ENCODE measurements at places on chromosomes 5 and 9.

DNA sequence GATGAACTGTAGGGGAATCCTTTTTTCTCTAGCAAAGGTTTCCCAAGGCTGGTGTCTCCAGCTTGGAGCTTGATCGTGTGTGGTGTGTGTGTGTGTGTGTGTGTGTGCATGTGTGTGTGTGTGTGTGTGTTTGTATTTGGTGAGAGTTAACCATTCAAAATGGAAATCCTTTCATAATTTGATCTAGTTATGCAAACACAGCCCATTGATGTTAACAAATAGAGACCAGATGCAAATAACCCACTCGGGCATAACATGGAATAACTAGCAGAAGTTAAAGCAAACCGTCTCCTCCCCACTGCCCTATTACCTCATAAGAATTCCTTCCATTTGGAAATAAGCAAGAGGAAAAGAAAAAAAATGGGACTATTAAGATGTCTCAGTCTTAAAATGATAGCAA, 24.9 kb upstream of the ZSWIM6 start:
- no peak for DNase-seq

GRCh38 chr5:60700416-60700757, 421 bp upstream of the DEPDC1B start:
- DNase-seq: no peak

GRCh38 chr9:137057545-137057944, 3.7 kb upstream of the ENTPD2 start:
- DNase-seq: no peak

DNA sequence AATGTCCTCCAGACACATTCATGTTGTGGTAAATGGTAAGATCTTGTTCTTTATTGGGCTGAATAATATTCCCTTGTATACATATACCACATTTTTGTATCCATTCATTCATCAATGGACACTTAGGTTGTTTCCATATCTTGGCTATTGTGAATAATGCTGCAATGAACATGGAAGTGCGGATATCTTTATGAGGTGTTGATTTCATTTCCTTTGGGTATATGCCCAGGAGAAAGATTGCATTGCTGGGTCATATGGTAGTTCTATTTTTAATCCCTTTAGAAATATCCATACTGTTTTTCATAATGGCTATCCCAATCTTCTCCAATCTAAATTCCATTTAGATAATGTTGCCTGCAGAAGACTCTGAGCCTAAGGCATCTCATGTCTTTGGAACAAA, 78.0 kb upstream of the TNC start:
- no peak for DNase-seq

DNA sequence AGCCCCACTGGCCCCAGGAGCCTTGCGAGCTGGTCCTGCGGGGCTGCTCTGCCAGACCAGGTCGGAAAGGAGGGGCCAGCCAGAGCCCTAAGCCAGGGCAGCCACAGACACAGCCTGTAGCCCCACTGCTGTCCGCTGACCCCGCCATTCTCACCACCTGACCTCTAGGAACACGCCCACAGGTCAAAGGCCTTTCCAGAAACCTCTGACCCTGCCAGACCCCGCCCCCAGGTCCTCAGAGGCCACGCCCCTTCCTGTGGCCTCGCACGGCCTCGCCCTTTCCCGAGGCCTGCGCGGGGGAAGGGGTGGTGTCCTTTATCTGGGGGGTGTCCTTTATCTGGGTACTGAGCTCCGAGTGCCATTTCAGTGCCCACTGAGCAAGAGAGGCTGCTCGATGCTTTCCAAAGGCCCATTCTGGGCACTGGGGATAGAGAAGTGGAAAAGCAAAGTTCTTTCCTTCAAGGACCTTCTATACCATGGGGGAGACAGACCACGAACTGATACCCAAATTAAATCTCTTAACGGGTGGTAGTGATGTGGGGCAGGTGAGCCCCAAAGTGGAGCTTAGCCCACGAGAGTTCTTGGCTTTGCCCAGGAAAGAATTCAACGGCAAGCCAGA, 46.5 kb downstream of the P4HA2 start:
- DNase-seq: no peak

GRCh38 chr5:75603821-75604220, 7.4 kb upstream of the ANKDD1B start:
- DNase-seq: no peak

GRCh38 chr9:106755736-106756135, 107.2 kb upstream of the ZNF462 start:
- peak; percentile 83 for DNase-seq

- DNase-seq: no peak
Measured at GRCh38 chr5:143119291-143119769, 284.2 kb downstream of the NR3C1 start.

DNA sequence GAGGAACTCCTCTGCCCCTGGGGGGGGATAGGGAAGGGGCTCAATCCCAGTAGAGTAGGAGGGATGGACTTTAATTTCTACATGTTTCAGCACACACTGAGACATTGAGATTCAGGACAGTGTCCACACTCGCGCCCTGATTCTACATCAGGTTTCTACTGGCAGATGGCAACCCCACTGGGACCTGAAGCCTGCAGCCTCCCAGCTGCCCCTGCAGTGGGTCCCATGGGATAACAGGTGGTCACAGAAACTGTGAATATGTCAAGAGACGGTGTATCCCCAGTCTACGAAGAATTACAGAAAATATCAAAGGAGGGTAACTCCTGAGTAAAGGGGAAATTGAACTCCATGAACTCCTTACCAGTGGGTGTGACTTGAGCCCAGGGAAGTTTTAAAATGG, 2.4 kb upstream of the TERT start:
- no peak for DNase-seq

- DNase-seq: peak; percentile 28
Measured at GRCh38 chr5:157447201-157447637, 12.8 kb upstream of the NIPAL4 start.

DNA sequence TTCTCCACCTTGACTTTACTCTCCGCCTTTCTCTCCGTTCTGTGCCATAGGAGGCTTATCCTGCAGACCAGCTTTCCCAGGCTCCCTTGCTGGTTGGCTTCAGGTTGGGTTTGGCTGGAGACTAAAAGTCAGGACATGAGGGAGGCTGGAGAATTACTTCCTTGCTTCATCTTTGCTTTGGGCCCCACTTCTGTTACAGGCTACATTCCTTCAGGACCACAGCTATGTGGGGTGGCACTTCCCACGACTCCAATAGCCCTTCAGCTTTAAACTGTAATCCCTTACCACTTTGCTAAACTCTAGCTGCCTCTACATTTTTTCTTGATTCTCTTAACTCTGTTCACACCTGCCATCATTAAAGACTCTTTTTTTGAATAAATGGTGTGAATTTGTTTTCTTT, 186.7 kb upstream of the NR4A3 start:
- no peak for DNase-seq

DNA sequence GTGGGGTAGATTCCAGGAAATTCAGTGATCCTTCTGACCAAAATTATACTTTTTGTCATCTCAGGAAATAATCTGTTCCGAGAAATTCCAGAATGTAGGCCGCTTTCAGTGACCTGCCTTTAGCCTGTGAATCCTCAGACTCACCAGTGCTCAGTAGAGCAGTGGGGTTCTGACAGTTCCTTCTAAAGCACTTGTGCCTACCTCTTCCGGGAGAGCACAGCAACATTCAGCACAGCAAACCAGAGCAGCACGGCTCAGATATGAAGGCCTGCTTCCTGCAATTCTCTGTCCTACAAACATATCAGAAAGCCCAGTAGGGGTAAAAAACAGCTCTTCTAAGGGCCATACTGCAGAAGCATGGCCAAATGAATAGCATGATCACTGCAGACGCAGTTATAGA, 15.0 kb downstream of the FANCC start:
- DNase-seq: no peak

- DNase-seq: no peak
Measured at GRCh38 chr5:151811593-151812321, 40.0 kb downstream of the G3BP1 start.

DNA sequence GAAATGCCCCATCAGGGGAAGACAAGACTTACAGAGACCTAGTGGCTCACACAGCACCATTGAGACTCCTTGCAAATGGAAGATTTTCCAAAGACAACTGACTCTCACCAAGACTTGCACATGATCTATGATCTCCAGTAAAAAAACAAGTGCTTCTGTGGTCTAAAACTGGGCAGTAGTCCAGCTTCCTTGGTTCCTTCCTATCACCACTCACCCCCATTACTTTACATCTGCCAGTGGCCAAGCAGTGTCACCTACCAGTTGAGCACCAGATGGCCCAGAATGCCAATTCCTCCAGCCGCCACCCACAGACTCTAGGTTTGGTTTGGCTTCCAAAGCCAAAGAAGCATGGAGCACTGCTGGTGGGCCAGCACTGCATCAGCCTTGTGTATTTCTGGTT, 47.7 kb downstream of the SH3TC2 start:
- no peak for DNase-seq

- DNase-seq: no peak
Measured at GRCh38 chr5:179176571-179177230, 116.5 kb downstream of the ZNF354C start.

DNA sequence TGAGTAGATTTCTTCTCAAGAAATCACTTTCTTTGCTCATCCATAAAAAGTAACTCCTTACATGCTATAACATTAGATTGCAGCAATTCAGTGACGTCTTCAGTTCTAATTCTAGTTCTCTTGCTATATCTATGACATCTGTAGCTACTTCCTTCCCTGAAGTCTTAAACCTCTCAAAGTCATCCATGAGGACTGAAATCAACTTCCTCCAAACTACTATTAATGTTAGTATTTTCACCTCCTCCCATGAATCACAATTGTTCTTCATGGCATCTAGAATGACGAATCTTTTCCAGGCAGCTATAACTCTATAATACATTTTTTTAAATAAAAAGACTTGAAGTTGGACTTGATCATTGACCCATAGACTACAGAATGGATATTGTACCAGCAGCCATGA, 46.2 kb upstream of the PRRC1 start:
- no peak for DNase-seq

- no peak for DNase-seq
Measured at GRCh38 chr5:180599590-180599914, 8.3 kb upstream of the SCGB3A1 start.

GRCh38 chr9:103319979-103320378, 324.8 kb downstream of the CYLC2 start:
- DNase-seq: no peak

GRCh38 chr5:176356179-176356566, 5.4 kb downstream of the KIAA1191 start:
- no peak for DNase-seq

GRCh38 chr9:93893899-93894690, 61.1 kb downstream of the BARX1 start:
- DNase-seq: peak; percentile 83

- DNase-seq: no peak
Measured at GRCh38 chr9:68802525-68803015, 97.5 kb downstream of the PIP5K1B start.

- no peak for DNase-seq
Measured at GRCh38 chr9:89037346-89037745, 46.1 kb downstream of the S1PR3 start.

DNA sequence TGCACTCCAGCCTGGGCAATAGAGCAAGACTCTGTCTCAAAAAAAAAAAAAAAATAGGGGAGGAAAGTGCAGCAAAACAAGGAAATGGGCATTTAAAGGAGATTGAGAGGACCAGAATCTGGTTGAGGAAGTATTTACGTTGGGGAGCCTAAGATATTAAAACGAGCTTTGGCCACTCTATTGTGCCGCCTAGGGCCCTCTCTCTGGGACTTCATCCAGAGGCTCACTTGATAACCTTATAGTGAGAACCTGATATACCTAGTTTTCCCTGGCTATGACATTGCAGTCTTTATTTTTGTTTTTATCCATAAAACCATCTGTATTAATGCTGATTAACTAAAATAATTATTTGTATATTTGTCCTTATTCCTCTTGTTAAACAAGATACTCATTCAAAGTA, 213.6 kb downstream of the SAXO1 start:
- DNase-seq: no peak

DNA sequence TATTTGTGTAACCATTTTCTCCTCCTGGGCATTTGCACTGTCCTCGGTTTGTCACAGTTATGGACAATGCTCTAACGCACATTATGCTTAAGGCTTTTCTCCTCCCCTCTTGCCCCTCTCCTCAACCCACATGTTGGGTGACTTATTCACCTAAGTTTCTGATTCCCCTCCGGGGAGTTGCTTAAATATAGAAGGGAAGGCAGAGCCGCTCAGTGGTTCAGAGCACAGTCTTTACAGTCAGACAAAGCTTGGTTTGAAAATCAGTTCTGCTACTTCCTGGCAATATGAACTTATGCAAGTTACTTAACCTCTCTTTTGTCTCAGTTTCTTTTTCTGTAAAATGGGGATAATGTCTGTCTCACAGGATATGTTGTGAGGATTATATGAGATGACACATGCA, 41.2 kb upstream of the SPRY4 start:
- no peak for DNase-seq

- peak; percentile 53 for DNase-seq
Measured at GRCh38 chr5:61333321-61333953, 1.4 kb downstream of the ZSWIM6 start.

DNA sequence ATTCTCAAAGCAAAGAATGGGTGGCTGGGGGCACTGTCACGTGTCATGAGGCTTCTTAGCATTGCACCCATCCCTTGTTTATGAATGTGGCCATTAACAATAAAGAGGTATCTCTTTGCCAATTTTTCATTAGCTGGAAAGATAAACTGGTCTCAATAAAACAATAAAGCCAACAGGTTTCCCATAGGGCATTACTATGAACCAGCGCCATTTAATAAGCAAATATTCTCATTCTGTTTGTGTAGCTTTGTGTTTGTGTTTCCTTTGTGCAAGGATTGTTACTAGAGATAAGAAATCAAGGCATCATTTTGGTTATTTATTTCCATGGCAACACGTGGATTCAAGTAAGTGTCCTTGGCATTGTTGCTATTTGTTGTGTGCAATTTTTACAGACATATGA, 37.6 kb upstream of the CAST start:
- DNase-seq: no peak

DNA sequence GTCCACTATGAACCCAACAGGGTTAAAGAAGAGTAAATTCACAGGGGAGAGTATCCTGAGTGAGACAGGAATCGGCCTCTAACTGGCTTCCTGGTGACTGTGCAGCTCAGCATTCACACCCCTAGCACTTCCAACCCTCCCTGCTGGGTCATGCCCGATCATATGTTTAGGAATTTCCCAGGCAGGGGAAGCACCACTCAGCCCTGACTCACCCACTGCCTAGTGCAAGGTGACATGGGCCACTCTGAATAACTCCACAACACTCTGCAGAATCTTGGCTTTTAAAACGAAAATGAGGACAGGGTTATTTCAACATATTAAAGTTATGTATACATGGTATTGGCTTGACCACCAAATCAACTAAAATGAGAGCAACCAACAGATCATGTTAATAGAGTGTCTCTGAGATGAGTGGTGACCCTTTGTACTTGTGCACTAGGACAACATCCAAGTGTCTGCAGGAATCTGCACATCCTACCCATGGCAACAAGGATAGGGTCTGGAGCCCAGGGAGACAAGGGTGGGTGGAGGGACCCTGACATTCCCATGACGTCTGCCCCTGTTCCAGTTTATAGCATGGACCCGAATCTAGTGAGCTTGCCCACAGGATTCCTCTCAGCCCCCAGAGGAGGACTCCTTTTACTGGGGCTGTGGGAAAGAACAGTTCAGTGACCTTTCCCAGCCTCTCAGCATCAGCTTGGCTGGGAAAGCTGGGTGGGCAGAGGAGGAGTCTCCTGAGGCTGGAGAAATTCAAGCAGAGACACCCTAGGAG, 485.8 kb downstream of the SEMA5A start:
- DNase-seq: no peak

Measured in body of pancreas (tissue), 4 donors.